Effector CD8-positive, alpha-beta T cell (primary cell): ENCODE measurements at places on chromosomes 2 and 18.

- no peak for DNase-seq
These were observed 477.9 kb downstream of the TSN start for GRCh38 chr2:122233372-122233771.

- DNase-seq, result no peak
These were observed 209.9 kb downstream of the TFCP2L1 start for GRCh38 chr2:121075006-121075551.

DNA sequence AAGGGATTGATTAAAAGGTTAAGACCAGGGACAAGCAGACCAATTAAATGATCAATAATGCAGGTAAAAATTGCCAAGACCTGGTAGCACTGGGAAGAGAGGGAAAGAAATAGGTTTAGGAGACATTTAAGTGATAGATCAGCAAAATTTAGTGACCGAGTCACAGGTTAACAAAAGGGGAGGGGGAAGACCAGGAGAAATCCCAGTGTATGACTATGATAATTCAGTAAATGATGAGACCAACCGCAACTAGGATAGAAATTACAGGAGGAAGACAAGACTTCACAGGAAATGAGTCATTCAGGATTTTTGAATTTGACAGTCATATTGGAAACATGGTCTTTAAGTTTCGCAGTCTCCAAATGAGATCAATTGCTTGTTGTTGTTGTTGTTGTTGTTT lies 62.9 kb downstream of the COBLL1 start:
- no peak for DNase-seq

DNA sequence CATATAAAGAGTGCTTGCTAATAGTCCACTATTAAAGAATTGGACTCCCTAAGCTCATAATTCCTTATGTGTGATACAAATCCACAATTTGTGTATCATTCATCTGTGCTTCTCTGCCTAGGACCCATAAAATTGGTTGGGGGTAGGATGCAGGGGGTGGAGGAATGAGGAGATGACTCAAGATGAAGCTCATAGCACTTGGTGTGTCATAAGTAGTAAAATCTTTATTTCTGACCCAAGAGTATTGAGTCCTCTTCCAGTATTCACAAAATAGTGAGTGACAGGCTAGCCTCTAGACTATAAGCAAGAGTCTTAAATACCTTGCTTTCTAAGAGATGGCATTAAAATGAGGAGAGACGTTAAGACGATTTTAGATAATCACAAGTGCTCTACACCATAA lies 390.9 kb upstream of the CDH19 start:
- no peak for DNase-seq

GRCh38 chr18:62637807-62638687 lies 77.3 kb upstream of the PHLPP1 start:
- peak; percentile 16 for DNase-seq
